ENCODE measurements at places on chromosomes 12 and 14.

DNA sequence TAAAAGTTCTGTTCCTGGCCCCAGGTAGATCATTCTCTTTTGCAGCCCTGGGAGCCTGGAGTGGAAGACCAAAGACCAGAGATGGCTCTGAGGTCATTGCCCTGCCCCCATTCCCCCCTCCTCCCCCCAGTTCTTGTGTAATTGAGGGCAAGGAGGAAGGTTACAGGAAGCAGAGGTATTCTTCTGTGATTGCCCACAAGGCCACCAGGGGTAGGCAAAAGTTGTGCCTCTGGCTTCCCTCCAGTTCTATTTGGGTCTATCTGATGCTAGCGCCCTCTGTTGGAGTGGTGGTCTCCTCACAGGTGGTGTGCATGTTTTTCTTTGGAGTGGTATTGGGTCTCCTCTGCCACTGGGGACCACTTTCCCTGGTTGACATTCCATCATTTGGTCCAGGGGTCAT, 41.2 kb upstream of the CRY1 start:
- DNase-seq: no peak

DNA sequence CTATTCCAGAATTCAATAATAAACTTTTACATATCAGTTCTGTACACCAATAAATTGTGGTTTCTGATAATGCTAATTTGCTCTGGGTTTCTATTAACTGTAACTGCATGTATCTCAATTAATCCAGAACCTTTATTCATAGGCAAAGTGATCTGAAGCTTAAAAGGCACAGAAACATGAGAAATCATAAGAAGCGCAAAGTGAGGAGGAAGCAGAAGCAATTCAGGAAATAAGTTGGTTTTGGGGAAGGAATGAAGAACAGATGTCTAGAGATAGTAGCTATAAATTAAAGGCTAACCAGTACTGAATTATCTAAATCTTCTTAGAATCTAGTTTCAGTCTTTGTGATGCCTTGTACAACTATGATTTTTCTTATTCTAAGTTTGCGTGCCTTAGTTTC, 24.6 kb downstream of the KERA start:
- DNase-seq: no peak

DNA sequence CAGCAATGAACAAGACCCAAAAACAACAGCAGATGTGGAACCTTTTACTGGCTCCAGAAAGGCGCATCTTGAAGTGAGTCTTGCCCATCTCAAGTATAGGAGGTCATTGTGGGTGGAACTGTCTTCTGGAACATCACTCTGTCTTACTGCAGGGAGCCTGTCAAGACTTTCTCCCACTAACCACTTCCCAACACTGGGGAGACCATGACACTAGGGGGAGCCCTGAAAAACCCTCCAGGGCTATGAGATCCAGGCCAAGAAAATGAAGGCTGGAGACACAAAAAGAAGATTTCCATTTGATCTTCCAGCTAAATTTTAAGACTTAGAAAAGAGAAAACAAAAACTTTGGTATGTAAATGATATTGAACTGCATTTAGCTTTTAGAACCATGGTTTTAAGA, 13.5 kb upstream of the ATG14 start:
- DNase-seq: no peak

DNA sequence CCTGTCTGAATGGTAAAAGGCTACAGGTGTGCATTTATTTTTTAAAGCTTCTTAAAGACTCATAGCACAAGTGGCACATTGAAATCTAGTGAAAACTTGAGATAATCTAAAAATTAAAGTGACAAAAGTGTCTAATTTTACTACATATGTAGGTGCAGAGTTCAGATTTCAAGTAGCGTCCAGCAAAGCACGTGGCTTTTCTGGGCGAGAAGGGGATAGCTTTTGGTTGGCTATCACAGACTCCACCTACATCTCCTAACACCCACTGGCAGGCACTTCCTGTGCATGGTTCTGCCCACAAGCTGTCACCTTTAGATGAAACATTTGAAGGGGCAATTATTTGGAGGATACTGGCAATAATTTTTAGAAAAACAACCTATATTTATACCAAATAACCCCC, 1.9 kb upstream of the PITPNM2 start:
- DNase-seq: no peak

- DNase-seq: peak; percentile 40
Observed at GRCh38 chr12:100593490-100593889, 20.0 kb downstream of the GAS2L3 start.

GRCh38 chr12:50265770-50266524, 17.4 kb downstream of the LIMA1 start:
- DNase-seq: no peak

- no peak for DNase-seq
Observed at GRCh38 chr12:2267703-2268470, 215.1 kb downstream of the CACNA1C start.

- peak; percentile 78 for DNase-seq
Observed at GRCh38 chr12:122137681-122138080, 36.3 kb downstream of the IL31 start.

GRCh38 chr14:61698206-61698980, 3.1 kb downstream of the HIF1A start:
- DNase-seq: no peak

- peak; percentile 90 for DNase-seq
Observed at GRCh38 chr12:109020796-109021380, at the start of gene SVOP. Gene SVOP, minus strand, starts transcription at chr12:109021068. Its CDS starts 200 bp downstream, at chr12:109020868.

DNA sequence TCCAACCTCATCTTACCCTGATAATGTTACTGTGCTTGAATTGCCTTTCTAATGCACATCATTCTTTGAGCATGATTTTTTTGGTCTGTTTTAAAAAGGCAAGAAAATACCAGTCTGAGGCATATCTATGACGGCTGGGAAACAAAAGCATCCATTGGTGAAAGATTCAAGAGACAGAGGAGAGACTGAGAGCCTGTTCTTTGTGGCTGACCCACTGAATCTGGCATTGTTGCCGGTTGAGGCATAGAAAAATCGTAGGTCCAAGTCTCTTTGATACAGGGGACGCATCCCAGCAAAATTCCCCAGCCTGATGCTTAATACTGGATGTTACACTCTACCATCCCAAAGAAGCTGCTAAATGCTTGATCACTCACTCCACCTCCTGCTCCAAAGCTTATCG, 2.9 kb upstream of the KLHL42 start:
- DNase-seq: no peak

- DNase-seq: no peak
Observed at GRCh38 chr14:87131879-87132278, 861.1 kb downstream of the GALC start.

DNA sequence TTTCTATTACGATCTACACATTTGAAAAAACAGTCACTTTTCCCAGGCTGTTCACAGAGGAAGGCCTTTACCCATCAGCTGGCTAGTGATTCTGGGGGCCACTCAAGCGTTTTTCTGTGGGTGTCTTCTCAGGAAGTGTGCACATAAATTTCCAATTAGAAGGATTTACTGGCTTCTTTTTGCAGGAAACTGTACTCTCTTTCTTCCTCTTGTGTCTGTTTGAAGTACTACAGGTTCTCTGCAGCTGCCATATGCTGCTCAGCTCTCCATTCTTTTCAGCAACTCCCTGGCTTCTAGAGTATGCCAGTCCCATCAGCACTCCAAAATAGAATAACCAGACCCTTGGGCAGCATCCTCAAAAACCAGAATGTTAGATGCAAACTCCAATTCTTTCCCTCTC, 110.4 kb upstream of the NAV3 start:
- DNase-seq: no peak

GRCh38 chr14:91252871-91253794, 8.6 kb upstream of the GPR68 start:
- no peak for DNase-seq

DNA sequence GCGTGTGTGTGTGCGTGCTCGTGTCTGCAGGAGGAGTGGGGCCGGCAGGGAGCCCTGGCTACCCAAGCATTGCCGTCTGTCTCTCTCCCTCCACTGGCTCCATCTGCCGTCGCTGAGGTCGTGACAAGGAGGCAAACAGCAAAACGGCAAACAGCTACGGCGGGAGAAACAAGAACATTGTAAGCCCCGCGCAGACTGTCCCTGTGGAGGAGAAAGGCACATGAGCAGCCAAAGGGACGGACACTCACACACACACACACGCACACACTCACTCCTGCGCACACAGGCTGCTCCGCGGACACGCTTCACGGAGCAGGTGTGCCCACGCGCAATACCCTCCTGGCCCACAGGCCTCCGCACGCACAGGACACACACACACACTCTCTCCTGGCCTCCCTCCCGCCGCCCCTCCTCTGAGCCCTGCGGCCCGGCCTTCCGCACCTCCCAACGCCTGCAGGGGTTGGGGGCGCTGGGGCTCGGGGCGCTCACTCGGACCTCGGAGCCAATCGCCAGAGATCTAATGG, 905 bp downstream of the CISTR start:
- DNase-seq: peak; percentile 82

GRCh38 chr14:81363746-81364378, 36.3 kb downstream of the STON2 start:
- DNase-seq: no peak

GRCh38 chr12:80766210-80766609, 49.5 kb downstream of the MYF5 start:
- DNase-seq: peak; percentile 19

- DNase-seq: no peak
Observed at GRCh38 chr14:89267656-89268055, 149.4 kb downstream of the FOXN3 start.

GRCh38 chr14:30267141-30267540, 291.8 kb upstream of the G2E3 start:
- no peak for DNase-seq

DNA sequence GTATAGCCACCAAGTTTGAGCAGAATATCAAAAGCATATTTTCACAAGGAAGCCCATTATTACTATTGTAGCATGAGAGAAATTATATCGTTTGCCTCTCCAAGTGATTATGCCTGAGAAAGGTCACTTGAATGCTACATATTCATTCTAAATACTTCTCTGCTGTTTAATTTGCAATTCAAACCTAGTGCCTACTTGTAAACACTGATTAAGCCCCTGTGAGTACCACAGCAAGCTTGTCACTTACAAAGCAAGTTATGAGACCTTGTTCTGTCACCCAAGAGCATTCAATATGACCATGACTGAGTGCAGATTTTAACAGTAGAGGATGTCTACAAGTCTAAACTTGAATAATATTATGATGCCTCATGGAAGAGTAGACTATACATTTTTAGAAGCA, 124.7 kb upstream of the SSTR1 start:
- peak; percentile 90 for DNase-seq

DNA sequence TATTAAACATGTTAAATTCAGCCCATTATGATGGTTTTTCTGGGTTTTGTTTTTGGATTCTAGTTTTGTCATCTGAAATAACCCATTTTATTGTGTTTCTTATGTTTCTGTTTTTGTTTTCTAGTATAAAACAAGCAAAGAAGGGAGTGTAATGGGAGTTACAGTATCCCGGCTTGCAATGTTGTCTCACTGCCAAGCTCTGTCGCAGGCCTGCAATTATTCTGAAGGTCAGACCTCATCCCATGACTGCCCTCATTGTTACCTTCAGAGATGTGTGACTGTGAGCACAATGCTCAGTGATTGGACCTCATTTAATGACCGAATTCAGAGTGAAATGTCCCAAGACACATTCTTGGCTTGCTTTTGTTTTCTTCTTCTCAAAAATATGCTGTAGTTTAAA, 73.0 kb upstream of the ATF1 start:
- no peak for DNase-seq

- DNase-seq: peak; percentile 60
Observed at GRCh38 chr14:73231981-73232851, 5.1 kb upstream of the PAPLN start.

- DNase-seq: no peak
Observed at GRCh38 chr12:105935981-105936380, 202.8 kb downstream of the NUAK1 start.

DNA sequence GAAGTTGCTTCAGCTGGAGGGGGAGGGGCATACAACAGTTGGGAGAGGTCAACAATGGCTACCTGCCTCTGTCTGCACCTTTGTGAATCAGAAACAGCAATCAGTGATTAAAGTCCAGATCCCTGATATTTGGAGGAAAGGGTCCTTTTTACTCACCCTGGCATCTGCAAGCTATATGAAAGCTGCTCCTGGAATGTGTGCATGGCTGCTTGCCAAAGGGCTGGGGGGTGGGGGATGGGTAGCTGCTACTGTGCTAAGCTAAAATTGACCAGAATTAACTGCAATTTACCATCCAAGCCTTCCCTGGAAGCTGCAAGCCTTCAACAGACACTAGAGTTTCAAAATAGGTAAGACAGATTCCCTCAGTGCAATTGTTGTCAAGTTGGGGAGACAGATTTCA, 13.5 kb upstream of the GTF2A1 start:
- DNase-seq: no peak

DNA sequence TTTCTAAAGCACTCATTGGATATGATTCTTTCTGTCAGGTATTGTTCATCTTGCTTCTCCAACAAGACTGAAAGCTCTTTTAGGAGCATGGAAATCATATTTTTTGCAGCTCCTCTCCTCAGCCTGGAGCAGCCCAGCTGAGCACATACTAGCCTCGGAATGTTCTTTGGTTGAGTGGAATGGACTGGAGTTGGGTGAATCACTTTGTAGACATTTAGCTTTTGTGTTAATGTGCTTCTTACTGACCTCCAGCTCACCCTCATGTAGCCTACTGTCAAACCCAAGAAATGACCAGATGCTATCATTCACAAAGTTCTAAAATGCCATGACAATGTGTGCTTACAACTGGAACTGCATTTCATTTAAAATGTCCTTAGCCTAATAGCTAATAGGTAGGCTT, 161.1 kb downstream of the NUAK1 start:
- no peak for DNase-seq

DNA sequence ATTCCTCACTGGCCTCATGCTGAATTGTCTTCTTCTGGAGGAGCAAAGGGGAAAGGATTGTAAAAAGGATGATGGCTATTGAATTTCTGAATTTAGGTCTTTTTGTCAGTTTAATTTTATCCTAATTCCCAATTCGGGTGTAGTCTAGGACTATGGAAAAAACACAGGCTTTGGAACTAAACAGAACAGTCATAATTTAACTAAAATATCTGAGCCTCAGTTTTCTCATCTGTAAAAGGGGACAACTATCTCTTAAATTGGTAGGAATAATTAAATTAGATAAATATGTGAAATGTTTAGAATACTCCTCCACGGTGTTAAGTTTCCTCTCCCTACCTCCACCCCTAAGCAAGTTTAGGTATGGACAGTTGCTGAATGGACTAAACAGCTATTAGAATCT, 3.2 kb upstream of the SP1 start:
- DNase-seq: no peak

DNA sequence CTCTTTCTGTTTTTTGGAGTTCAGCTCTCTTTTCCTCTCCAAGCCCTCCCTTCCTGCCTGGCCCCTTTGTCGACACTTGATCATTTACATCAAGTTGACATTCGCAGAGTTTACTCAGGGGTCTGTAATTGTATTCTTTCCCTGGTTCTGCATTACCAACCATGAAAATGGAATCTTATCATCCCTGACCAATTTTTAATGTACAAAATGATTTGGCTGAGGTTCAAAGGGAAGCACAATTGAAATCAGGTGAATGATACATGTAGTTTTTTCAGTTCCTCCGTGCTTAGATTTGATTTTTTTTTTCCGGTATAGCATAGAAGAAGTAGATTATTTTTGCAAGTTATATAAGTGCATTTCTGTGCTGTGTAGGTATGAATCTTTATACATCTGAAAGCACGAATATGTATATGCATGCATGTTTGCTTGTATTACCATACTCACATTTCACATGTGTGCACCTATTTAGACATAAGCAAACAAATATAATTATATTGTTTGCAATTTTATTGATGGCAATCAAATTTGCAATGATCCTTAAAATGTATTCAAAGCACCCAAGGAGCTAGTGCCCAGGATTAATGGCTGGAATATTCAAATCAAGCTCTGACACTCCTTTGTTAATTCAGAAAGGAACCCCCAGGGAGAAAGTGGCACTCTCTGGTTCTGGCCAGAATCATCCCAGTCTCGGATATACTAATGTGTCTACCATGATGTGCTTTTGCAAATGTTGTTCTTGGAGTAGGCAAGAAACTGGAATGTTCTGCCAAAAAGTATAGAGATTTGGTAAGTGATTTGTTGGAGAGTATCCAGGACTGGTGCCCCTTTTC, 189.3 kb downstream of the VRK1 start:
- DNase-seq: peak; percentile 84

Measured in NCI-H526 (cell line).